ENCODE measurements at places on chromosomes 5 and 9.

- no peak for DNase-seq
Measured at GRCh38 chr5:16563686-16564085, 53.1 kb downstream of the RETREG1 start.

GRCh38 chr5:174589011-174589410 lies 135.4 kb upstream of the MSX2 start:
- DNase-seq: no peak

GRCh38 chr5:11396917-11397316 lies 507.3 kb downstream of the CTNND2 start:
- DNase-seq: no peak

DNA sequence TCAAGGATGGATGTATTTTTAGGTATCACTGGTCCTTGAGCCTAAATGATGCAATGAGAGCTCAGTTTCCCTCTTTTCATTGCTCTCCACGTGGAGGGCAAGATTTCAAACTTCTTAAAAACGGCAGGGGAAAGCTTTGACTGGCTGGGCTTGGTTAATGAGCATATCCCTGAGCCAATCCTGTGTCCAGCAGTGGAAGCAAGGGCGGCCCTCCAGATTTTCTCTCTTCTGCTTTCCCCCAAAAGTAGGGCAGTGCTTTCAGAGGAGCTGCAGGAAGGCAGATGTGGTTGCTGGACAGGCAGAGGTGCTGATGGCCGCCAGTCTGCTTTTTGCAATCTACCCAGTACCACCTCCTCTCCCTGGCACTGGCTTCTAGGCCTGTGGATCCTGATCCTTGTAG lies 30.0 kb upstream of the TBC1D2 start:
- no peak for DNase-seq

DNA sequence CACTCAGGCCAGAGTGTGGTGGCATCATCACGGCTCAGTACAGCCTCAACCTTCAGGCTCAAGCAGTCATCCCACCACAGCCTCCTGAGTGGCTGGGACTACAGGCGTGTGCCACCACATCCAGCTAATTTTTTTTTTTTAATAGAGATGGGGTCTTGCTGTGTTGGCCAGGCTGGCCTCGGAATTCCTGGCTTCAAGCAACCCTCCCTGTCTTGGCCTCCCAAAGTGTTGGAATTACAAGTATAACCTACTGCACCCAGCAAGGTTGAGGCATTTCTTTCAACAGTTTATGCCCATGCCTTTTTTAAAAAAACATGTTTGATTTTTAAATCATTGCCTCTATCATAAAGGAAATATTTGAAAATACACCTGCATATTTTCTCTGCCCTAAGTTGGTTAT lies 2.8 kb downstream of the RARS1 start:
- DNase-seq: no peak
